ENCODE measurements at places on chromosomes 1 and 21.

- no peak for DNase-seq
These were observed 85.3 kb downstream of the TYW3 start for GRCh38 chr1:74818241-74818640.

GRCh38 chr1:66365635-66366034 lies 168.3 kb upstream of the SGIP1 start:
- DNase-seq, result no peak

DNA sequence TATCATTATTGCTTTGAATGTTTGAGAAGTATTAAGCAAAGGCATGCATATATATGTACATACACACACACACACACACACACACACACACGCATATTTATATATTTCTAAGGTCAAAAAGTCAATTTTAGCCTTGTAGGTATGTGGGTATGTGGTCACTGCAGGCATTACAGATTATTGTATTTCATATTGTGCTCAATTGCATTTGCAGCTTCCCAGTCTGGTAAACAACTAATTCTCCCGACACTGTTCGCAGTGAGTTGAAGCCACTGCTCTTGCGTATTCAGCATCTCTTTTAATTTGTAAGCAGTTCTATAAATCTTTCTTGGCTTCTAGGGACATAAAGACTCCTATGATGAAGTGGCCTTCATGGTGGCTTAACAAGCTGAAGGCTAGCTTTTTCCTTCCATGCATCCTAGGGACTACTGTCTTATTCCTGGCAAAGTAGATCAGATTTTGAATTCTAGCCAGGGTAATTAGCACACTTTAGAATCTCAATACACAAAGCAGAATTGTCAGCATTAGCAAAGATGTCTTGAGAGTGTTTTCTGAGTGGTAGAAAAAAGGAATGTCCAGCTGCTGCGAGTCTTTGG lies 368.6 kb upstream of the NEGR1 start:
- DNase-seq, result no peak

GRCh38 chr1:162230096-162230495 lies 146.6 kb downstream of the SPATA46 start:
- DNase-seq, result peak; percentile 51

DNA sequence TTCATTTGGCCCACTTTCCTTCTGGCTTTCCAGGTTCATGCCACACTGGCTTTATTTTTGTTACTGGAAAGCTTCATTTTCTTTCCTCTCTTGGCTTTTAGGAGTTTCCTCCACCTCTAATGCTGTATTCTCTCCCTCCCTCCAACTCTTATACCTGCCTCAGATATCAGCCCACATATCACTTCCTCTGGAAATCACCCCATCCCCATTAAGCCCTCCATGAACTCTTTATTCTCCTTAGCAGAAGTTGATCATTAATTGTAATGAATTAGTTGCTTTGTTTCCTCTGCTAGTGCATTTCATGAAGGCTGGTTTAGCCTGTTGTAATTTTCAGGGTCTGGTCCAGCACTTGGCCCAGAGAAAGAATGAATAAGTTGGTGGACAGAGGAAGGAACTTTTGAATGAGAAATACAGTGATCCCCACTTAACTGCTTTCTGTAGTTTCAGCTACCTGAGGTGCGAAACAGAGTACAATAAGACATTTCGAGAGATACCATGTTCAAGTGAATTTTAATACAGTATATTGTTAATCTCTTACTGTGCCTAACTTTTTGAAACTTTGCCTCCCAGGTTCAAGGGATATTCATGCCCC lies 1.7 kb downstream of the SOAT1 start:
- DNase-seq, result no peak

DNA sequence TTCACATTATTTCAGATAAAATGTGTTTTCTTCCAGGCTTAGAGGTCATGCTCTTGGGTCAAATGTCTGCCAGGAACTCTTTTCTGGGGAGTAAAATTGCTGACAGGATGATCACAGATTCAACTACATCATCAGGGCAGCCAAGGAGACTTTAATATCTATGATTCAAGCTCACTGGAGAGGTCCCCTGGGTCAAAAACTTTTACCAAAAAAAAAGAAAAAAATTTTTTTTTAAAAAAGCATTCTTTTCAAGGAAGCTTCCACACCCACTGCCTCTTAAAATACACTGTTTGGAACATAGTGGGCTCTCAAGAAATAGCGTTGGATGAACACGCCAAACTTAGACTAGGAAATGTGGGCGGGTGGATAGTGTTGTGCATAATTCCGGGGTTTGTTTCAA lies 81.3 kb downstream of the TIAM1 start:
- no peak for DNase-seq

DNA sequence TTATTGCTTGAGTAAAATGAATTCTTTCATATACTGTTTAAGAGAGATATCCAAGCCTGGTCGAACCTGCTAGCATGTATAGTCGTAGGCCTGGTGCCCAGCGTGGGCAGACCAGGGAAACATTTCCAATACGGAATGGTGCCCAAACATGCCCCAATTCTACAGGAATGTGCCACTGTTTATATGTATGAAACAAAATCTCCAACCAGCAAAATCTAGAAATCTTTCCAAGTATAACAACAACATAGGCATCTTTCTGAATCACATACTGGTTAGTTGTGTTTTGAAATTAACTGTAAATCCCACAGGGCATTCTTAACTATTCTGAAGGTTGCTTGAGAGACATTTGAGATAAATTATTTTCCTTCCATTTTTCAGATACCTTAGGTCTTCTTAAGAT lies 17.0 kb upstream of the ABCD3 start:
- no peak for DNase-seq

- no peak for DNase-seq
These were observed 150.6 kb upstream of the HMGB4 start for GRCh38 chr1:33713058-33713877.

GRCh38 chr1:5485968-5486696 lies 506.1 kb downstream of the NPHP4 start:
- no peak for DNase-seq

GRCh38 chr1:21693732-21694131 lies 24.6 kb upstream of the RAP1GAP start:
- no peak for DNase-seq

GRCh38 chr1:118075116-118075515 lies 109.9 kb downstream of the SPAG17 start:
- DNase-seq, result no peak

DNA sequence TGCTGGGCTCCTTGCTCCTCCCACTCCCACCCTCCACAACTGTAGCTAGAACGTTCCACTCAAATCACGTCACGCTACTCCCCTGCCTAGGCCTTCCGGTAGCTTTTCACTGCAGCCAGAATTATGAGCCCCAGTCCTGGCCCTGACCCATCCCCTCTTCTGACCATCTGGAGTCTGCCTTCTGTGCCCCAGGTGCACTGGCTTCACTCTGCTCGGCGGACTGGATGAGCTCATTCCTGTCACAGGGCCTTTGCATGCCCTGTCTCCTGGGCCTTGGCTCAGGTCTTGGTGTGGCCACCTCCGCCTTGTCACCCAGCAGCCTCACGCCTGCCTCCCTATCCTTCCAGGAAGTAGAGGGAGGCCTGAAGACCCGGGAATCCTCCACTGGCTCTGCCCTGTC lies 62.5 kb upstream of the ACTL8 start:
- peak; percentile 46 for DNase-seq

All from NCI-H524 (cell line).